ENCODE measurements at places on chromosomes 7 and 10.
A peak's percentile ranks its signal among the peaks of the same experiment; 100 is the strongest.

GRCh38 chr7:50806143-50806542, 23.4 kb upstream of the GRB10 start:
- DNase-seq = no peak

DNA sequence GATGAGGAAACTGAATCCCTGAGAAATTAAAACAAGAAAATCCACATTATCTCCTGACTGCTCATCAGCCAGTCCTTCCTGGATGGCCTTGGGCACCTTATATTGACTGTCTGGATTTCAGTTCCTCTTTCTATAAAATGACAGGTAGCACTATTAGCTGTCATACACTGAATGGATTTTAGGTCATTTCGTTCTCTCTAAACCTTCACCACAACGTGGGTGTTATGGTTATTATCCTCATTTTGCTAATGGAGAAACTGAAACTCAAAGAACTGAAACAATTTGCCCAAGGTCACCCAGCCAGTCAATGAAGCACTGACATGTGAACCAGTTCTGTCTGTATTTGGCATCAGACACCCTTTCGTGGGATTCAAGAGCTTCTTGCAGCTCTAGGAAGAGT, 193.8 kb downstream of the CYP26A1 start:
- no peak for DNase-seq

- no peak for DNase-seq
Observed at GRCh38 chr7:8566016-8566415, 132.6 kb downstream of the NXPH1 start.

DNA sequence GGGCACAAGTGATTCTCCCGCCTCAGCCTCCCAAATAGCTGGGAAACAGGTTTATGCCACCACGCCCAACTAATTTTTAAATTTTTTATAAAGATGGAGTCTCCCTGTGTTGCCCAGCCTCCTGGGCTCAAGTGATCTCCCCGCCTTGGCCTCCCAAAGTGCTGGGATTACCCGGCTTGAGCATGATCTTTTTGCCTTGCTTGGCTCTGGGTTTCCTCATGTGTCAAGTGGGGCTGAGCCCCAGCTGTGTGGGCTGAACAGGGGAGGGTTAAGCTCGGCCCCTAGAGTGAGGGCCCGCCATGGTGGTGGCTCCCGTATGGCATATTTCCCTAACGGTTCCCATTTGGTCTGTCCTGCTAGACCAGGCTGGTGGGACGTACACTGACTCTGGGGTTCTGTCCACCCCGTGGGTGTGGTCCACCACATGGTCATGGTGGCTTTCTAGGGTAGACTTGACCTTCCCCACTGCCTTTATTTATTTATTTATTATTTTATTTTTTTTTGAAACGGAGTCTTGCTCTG, 66.3 kb downstream of the LHPP start:
- DNase-seq = no peak

- DNase-seq = no peak
Observed at GRCh38 chr10:31126593-31126992, 94.9 kb upstream of the ZNF438 start.

- DNase-seq = no peak
Observed at GRCh38 chr10:127303105-127303504, 106.7 kb upstream of the INSYN2A start.

- no peak for DNase-seq
Observed at GRCh38 chr7:22604246-22604645, 104.3 kb upstream of the STEAP1B start.

GRCh38 chr7:51075681-51076580, 240.7 kb downstream of the COBL start:
- no peak for DNase-seq

- no peak for DNase-seq
Observed at GRCh38 chr10:116055917-116056252, 217.1 kb downstream of the GFRA1 start.

DNA sequence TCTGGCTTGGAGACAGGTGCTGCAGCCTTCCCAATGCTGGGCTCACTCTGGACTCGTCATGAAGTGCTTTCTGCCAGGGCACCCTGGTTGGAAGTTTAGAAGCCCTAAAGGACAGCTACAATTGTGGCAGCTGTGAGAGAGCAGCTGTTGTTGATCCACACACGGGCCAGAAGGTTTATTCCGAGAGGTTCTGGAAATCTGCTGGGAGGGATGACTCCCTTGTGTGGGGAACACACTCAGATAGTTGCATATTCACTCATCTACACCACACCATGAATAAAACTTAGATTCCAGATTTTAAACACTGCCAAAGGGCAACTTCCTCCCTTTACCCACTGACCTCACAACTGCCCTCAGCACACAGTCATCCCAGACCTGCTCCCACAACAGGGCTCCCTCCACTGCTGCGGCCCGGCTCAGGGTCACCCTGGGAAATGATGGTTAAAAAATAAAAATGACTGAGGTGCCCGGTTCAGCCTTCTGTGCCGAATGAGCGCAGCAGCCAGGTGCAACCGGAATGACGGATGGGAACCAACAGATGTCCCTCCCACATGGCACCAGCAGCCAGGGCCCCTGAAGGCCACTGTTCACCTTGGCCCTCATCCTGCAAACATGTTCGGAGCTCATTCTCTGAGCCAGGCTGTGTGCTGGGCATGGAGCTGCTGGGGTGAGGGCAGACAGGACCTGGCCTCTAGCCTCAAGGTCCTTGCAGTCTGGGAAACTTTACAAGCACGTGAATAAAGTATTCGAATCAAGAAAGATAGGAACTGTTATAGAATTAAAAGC, 40.2 kb downstream of the ASB13 start:
- DNase-seq = no peak

DNA sequence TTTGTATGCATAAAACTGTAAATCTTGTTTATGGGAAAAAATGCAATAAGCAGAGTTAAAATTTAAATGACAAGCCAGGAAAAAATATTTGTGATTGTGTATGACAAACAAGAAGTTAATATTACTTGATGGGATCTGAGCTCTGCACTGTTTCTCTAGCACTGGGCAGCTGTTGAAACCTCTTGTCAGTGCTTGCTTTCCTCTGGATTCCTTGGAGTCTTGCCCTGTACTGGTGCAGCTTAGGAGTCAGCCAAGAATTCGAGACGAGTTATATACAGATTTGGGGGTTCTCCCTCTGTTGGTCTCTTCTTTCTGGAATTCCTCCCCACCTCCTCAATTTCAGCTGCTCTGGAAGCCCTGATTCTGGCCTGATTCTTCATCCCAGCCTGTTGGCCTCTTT, 24.3 kb upstream of the OPN4 start:
- no peak for DNase-seq

DNA sequence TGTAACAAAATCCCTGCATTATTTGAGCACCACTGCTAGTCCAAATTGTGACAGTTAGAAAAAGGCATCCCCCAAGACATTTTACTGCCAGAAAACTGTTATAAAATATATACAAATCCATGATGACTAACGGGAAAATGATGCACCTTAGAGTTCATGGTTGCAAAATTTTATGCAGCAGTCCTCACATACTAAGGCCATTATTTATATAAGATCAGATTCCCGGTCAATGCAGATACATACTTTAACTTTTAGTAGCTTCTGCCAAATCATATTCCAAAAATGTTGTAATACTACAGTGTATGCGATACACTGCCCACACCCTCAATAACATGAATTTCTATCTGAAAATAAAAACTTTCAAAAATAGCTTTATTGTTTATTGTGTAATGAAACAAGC, 239.9 kb upstream of the ZNF32 start:
- DNase-seq = no peak

- DNase-seq = no peak
Observed at GRCh38 chr7:1263391-1263951, 30.8 kb downstream of the UNCX start.

GRCh38 chr7:39621261-39621660, 2.1 kb upstream of the RALA start:
- no peak for DNase-seq

GRCh38 chr7:112546723-112547513, 66.1 kb downstream of the LSMEM1 start:
- no peak for DNase-seq

DNA sequence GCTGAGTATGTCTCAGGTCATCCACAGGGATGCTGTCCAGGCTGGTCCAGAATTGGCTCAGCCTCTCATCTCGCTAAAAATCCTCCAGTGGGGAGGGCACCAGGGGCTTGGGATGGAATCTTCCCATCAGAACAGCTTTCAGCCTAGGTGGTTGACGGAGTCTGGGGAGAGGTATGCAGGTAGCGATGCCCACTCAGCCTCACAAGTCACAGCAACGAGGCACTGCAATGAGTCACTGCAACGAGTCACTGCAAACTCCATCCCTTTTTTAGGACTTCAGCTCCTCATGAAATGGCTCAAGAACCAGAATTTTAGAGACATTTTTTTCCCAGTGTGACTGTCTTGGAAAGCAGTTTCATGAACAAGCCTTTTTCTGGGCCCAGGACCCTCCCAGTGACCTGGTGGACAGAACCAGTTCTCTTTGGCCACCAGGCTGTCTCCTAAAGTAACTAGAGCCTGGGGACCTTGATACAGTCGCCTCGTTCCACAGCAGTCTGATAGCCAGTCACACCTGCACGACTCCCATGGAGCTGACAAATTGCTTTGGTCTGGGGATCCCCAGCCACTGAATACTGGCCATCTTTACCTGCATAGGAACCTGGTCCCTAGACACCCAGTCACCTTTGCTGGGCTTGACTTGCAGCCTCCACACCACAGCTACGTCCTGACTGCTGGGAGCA, 41.3 kb upstream of the PPP2R2D start:
- peak; percentile 2 for DNase-seq

DNA sequence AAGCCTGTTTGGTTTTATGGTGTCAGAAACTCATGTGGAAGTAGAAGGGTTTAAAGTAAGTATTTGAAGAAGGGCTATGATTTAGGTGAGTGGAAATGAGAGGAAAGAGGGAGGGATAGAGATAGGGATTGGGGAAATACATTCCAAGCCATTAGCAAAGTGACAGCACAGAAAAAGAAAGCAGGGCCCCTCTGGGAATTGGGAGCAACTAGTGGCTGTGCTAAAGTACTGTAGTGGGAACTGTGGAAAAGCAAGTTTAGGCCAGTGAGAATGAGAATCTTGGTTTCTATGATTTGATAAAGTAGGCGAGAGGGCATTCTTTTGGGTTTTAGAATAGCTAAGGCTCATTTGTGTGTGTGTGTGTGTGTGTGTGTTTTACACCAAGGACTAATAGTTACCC, 5.0 kb downstream of the PRKG1 start:
- no peak for DNase-seq

DNA sequence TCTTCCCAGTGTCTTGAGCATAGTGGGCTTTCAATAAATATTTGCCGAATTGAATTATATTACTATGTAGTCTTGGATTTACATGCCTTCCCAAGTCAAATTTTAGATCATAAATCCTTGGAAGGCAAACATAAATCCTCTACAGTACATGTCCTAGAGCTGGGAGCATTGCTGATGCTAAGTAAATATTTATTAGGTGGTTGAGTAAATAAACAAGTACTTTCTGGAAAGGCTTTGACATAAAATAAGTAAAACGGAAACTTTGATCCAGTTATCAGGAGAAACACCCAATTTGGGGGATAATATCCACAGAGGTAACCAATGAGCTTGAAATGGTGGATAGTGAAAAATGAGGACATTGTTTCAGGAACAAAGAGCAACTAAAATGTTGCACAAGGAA, 162.8 kb upstream of the SVIL start:
- DNase-seq = no peak

DNA sequence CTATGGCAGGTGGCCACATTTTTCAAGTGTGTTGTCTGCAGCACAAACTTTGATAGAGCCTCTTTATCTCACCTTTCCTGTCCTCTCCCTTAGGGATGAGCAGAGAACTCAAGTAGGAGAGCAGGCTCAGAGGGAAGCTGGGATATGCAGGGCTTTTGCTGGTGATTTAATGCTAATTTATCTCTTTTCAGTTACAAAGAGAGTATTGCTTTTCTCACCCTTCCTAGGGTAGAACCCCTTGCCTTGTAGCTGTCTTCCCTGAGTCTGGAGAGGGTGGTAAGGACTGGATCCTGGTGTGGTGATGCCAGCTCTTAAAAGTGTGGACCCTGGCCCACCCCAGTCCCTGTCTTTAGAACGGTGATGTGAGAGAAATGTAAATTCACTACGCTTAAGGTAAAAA, 1061.4 kb downstream of the TYW1 start:
- no peak for DNase-seq

GRCh38 chr7:110786328-110786965, 304.5 kb upstream of the LRRN3 start:
- DNase-seq = no peak

- no peak for DNase-seq
Observed at GRCh38 chr7:115034515-115034914, 112.6 kb downstream of the MDFIC start.

- no peak for DNase-seq
Observed at GRCh38 chr7:90980545-90980944, 283.7 kb upstream of the FZD1 start.

GRCh38 chr10:88583584-88583957, 453 bp upstream of the RNLS start:
- no peak for DNase-seq

DNA sequence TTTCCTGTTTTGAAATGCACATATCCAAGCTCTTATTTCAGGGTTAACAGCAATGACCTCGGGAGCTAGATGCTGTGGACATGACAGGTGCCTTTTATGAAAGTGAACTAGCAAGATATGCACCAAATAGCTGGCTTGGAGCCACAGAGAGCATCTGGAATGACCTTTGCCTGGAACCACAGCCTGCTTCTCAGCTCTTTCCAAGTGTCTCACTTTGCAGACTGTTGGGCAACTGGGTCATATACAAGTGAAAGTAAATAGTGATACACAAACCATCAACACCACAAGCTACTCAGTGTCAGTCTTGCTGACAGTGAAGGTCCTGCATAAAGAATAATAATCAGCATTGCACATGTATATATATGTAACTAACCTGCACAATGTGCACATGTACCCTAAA, 183.5 kb downstream of the RNF133 start:
- no peak for DNase-seq

GRCh38 chr7:38066391-38066790, 111.7 kb upstream of the STARD3NL start:
- DNase-seq = no peak

GRCh38 chr7:92641921-92642511, 51.8 kb upstream of the FAM133B start:
- no peak for DNase-seq

- no peak for DNase-seq
Observed at GRCh38 chr7:16431646-16432424, 10.5 kb upstream of the CRPPA start.

GRCh38 chr10:108568824-108569223, 1354.5 kb downstream of the XPNPEP1 start:
- DNase-seq = no peak

GRCh38 chr7:1708596-1709251, 38.6 kb downstream of the ELFN1 start:
- no peak for DNase-seq

DNA sequence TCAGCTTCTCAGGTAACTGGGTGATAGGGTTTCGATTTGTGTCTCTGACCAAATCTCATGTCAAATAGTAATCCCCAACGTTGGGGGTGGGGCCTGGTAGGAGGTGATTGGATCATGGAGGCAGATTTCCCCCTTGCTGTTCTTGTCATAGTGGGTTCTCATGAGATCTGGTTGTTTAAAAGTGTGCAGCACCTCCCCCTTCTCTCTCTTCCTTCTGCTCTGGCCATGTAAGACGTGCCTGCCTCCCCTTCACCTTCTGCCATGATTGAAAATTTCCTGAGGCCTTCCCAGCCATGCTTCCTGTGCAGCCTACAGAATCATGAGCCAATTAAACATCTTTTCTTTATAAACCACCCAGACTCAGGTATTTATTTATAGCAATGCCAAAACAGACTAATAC, 21.9 kb upstream of the SMURF1 start:
- no peak for DNase-seq

Data from progenitor cell of endocrine pancreas (in vitro differentiated cells).